ENCODE measurements at places on chromosomes 12 and 14. TPM values are rescaled to one million over a fixed set of nuclear protein-coding genes. Genes with fewer than 3 reads are reported as not detected.

DNA sequence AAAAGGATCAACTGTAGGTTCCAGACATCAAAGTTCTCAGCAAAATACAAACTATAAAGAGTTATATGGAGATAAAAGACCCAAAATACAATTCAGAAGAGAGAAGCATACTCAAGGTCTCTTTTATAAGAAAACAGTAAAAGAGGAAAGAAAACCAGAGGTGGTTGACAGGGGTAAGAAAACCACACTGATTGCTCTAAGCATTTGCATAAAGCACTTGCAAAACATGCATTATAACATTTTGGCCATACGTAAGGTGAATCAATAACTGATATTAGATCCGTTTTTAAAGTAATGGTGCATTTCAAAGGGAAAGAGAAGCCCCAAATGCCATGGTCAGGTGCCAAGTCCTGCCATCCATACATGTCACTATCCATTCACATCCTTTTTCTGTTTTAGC, 5.9 kb downstream of the DDHD1 start:
- peaks cover 15% of the 10 kb centered on the region for H3K4me1 ChIP-seq
- no peaks in the 10 kb centered on the region for H3K27me3 ChIP-seq
- H3K4me3 ChIP-seq = no peak overlapping the region
- DNase-seq = no peak
- H3K36me3 ChIP-seq = no peaks in the 10 kb centered on the region
- no peak overlapping the region for H3K27ac ChIP-seq

DNA sequence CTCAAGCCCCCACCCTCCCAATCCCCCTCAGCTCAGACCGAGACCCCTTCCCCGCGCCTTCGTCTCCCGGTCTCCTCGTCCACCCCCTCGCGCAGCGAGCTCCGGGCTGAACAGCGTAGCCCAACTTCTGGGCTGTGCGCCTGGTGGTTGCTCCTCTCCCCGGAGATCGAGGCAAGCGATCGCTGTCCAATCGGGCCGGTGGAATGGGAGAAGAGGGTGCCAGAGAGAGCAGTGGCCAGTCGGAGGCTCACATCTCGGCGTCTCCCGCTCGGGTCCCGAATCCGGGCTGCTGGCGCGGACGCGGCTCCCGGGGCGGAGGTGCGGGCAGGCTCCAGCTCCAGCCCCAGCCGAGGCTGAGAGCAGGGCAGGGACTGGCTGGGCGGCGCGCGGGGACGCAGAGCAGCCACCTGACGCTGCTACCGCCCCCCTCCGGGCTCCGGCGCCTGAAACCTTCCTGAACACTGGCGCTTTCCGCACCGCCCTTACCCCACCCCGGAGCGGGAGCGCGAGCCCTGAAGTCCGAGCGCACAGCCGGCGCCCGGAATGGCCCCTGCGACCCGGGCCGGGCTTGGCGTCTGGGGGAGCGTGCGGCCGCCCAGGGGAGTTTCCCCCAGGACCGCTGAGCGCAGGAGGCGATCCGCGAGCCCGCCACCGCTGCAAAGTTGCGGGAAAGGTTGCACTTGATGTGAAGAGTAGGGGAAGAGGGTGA, 508 bp upstream of the KCNH5 start:
- H3K27ac ChIP-seq = no peak overlapping the region
- peak overlapping the region; percentile 10 for H3K4me3 ChIP-seq
- H3K4me1 ChIP-seq = peaks cover 14% of the 10 kb centered on the region
- no peaks in the 10 kb centered on the region for H3K36me3 ChIP-seq
- DNase-seq = no peak

GRCh38 chr12:118958520-118958919, 22.8 kb upstream of the SRRM4 start:
- H3K36me3 ChIP-seq = no peaks in the 10 kb centered on the region
- no peak overlapping the region for H3K27ac ChIP-seq
- DNase-seq = no peak

The ADAM21 gene
- total RNA-seq = not detected

- DNase-seq = no peak
- H3K4me1 ChIP-seq = no peaks in the 10 kb centered on the region
- no peak overlapping the region for H3K27ac ChIP-seq
- H3K4me3 ChIP-seq = no peak overlapping the region
Measured at GRCh38 chr12:62891805-62892549, 43.0 kb downstream of the PPM1H start.

The RAB15 gene
- total RNA-seq = 4.8 TPM

The SDR9C7 gene
- not detected for total RNA-seq

DNA sequence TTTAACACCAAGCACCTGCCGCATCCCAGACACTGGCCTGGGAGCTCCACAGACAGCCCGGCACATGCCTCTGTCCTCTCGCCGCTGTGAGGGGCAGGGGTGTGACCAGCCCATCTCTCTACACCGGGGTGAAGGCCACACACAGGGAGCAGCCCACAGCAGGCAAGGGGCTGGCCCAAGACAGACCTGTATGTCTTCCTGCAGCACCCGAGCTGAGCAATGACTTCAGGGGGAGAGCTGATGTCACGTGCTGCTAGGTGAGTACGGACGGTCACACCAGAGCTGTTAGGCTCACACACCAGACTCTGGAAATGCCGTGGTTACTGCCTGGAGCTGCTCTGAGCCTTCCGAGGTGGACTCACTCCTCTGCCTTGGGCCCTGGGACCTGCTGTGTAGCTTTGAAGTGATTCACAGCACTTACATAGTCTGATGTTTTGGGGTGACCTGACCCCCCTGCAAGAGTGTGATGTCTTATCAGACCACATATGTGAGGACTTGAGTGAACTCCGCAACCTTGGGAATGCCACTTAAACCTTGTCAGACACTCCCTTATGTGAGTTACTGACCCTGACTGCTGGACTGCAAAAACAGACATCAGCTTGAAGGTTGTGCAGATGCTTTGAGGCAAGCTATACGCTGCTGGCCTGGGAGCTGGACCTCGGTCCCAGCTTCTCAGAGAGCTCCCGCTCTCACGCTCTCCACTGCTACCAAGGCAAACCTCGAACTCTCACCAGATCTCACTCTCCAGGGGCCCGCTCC, 1.8 kb downstream of the XRCC3 start:
- no peak overlapping the region for H3K4me3 ChIP-seq
- H3K4me1 ChIP-seq = no peaks in the 10 kb centered on the region
- H3K36me3 ChIP-seq = no peaks in the 10 kb centered on the region
- no peak overlapping the region for H3K27ac ChIP-seq

All from sigmoid colon (tissue), 7 donors.